Hepatic stellate cell (primary cell): ENCODE measurements at places on chromosomes 12 and 14.
A peak's percentile ranks its signal among the peaks of the same experiment; 100 is the strongest.

DNA sequence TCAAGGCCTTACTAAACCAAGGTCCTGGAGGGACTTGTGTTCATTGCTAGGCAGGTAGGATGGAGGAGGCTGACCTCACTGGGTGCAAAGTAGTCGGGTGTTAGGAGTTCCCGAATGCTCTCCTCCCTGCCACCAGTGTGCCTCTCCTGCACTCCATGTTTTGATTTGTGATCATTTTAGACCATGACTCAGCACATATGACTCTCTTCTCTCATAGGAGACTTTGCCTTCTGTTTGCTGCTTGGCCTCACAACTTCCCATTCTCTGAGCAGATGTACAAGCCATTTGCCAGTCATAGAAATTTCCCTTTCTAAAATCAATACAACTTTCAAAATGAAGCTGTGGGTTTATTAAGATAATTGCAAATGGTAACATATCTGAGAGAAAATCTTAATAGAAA lies 46.6 kb upstream of the LRIG3 start:
- DNase-seq = no peak

DNA sequence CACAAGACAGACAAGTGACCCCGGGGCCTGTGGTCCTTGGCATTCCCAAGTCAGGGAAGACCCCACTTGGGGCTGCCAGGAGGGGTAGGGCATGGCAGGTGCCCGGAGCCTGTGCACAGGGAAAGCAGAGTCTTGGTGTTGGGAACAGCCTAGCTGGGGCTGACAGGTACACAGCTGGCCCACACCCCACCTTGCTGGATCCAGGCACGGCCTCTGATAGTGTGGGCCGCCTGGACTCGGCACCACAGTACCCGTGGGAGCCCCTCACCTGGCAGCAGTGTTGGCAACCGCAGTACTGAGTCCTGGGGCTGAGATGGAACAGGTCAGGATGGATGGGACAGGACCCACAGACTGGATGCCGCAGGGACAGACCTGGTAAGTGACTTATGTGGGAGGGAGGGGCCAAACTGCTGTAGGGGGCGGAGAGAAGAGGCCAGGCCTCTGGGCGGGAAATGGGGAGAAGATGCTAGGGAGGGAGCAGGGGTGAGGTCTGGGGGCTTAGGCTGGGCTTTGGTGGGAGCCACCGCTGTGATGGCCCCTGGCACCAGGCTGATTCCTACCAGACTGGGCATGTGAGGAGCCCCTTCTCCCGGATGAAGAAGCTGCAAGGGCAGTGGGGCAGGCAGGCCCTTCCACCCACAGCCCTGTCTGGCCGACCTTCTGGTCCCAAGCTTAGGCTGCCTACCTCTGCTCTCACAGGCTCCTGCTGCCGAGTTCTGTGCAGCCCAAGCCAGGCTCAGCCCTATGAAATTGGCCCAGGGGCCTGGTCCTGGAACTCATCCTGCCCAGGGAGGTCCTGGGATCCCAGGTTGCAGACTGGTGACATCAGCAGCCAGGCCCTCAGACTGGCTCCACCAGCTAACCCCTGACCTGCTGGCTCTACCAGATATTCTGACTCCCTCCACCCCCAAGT lies at the start of gene TGM1:
Gene TGM1, minus strand, starts transcription at position 357 of the 913 bp plus-strand sequence. CDS start 825 bp downstream, outside the sequence.
- no peak for DNase-seq

DNA sequence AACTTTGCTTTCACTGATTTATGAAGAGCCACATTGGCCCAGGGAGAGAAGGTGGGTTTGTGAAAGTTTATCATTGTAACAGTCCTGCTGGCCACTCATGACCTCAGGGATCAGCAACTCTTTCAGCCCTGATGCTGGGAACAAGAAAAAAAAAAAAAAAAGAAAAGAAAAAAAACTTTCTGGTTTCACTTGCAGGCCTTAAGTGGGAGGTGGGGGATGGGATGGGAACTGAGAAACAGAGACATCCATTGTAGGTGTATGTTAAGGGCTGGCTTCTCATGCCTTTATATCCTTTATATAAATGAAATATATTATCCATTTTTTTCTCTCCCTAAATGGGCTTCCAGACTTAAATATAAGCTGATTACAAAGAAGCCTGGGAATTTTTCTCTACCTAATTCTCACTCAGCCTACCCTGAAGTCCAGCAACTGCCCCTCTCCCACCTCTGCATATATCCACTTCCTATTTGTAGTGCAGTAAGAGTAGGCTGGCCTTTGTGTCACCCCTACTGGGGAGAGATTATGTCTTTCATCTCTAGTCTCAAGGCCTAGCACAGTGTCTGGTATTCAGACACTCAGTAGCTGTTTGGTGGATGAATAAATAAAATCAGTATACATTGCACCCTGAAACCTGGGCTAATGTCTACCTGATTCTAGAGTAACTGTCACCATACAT lies 187.1 kb downstream of the KICS2 start:
- DNase-seq = no peak

- DNase-seq = no peak
These were observed 5.3 kb downstream of the LRIG3 start for GRCh38 chr12:58915037-58915436.

- DNase-seq = no peak
These were observed 65.4 kb upstream of the SAV1 start for GRCh38 chr14:50733494-50733893.

GRCh38 chr12:119375883-119376190 lies 41.3 kb downstream of the CCDC60 start:
- DNase-seq = no peak

GRCh38 chr12:60684988-60685655 lies 1089.3 kb downstream of the SLC16A7 start:
- DNase-seq = no peak

- peak; percentile 16 for DNase-seq
These were observed 74.6 kb downstream of the GLRX5 start for GRCh38 chr14:95609398-95609990.

DNA sequence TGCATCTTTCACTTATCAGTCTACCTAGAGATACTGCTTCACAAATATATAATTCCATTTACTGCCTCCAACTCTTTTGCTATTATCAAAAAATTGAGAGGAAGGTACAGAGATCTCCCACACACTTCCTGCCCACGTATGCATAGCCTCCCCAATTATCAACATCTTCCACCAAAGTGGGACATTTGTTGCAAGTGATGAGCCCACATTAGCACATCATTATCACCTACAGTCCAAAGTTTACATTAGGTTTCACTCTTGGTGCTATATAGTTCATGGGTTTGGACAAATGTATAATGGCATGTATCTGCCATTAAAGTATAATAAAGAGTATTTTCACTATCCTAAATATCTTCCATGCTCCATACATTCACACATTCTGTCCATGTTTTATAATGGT lies 66.3 kb downstream of the SLC2A13 start:
- no peak for DNase-seq
